ENCODE measurements at places on chromosomes 3 and 15. TPM values are rescaled to one million over a fixed set of nuclear protein-coding genes. Genes with fewer than 3 reads are reported as not detected.

- no peak for DNase-seq
These were observed 64.3 kb downstream of the NCEH1 start for GRCh38 chr3:172646439-172647015.

- no peak for DNase-seq
These were observed 56.7 kb downstream of the MYO1E start for GRCh38 chr15:59315914-59316451.

Gene SCAANT1
- not detected for total RNA-seq

Gene HIGD2B
- not detected for total RNA-seq

DNA sequence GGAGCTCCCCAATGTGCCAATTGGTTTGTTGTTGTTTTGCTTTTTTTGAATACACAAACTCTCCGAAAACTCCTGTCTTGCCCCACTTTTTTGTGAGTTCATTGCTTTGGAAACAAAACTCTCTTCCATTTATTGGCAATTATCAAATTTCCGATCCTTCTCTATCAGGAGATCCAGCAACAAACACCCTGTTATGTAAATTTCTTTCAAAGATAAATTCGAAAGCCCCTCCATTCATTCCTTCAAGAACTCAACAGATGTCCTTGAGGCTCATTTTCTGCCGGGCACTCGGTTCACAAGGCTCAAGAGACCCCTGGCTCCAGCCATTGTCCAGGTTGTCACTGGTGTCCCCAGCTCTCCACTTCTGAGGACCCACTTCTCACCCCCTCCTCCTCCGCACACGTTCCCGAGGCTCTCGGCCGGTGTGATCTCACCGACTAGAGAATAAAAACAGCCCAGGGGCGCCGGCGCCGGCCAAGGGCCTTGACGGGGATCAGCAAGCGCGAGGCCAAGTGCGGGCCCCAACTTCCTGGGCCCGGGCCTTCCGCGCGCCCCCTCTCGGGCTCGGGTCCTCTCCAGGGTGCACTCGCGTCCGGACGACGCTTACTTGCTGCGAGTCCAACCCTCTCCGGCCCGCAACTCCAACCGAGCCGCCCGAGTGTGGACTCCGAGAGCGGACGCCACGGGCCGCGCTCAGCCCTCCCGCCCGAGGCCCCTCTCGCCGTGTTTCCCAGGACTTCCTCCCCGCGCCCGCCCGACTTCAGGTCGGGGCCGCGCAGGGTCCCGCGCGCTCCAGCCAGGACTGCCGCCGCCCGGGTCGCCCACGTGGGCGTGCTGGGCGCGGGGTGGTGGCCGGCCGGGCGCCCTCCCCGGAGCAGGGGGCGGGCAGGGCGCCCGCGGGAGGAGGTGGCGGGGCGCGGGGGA lies 533 bp upstream of the SMAD3 start:
- DNase-seq, result peak; percentile 63

GRCh38 chr15:81189583-81190283 lies 6.9 kb upstream of the IL16 start:
- peak; percentile 77 for DNase-seq

Gene SPG21
- total RNA-seq, result 47.2 TPM

GRCh38 chr15:69491038-69491505 lies 38.5 kb downstream of the RPLP1 start:
- peak; percentile 48 for DNase-seq

DNA sequence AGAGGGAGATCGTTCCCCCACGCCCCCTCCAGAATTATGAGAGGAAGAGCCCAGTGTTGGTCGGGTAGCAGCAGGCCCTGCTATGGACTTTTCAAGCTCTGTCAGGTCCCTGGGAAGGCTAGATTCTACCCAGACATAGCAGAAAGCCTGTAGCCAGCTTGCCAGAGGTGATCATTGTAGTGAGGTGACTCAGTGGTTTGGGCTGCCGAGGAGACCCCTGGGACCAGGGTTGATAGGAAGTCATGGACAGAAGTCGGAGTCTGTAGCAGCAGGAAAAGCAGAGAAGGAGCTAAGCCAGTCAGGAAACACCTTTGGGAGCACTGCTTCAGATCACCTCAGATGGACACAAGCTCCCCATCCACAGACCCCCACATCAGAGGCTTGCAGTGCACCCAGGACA lies 67.7 kb downstream of the CCNL1 start:
- DNase-seq, result no peak

DNA sequence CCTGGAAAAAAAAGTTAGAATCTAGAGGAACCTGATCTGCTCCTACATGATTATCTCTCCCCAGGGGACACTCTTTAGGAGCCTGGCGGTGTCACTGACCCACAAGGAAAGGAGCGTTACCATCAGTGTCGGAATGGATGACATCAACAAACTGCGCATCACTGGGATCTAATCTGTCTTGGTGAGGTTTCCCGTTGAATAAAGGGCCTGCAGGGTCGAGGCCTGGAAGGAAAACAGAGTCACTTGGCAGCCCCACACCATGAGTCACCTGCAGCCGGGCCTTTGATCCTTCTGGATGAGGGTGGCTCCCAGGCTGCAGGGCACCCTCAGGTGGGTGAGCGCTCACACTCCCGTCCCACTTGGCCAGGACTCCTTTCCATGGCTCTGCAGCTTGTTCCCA lies 25.0 kb downstream of the LIPH start:
- no peak for DNase-seq

DNA sequence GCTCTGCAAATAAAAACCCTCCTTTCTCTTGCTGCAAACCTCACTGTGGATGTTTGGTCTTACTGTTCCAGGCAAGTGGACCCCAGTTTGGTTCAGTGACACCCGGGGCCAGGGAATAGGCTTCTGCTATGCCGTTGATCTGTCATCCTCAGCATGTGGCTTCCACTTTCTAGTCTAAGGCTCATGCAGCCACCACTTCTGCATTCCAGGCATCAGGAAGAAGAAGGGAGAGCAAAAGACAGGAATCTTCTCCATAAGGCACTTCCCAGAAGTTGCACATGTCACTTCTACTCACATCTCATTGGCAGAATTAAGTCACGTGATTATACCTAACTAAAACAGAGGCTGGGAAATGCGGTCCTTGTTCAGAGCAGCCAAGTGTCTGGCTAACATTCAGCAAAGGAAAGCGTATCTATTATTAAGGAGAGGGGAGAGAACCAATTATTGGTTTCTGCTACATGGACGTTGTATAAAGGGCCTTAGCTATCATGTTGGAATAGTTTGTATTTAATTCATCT lies 173.6 kb upstream of the PFN2 start:
- no peak for DNase-seq

DNA sequence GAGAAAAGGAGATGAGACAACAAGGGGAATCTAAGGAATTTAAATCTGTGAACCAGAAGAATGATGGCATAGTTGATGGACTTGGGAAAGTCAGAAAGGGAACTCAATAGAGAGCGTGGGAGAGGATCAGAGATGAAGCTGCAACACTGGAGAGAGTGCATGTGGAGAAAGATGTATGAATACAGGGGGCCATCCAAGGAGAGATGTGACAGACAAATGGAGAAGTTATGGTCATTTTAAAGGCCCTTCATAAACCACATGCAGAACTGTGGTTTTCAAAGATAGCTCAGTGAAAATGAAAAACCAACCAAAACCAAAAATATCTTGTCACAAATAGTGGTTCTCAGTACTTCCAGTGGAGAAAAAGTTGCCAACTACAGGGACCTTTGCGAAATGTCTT lies 265.2 kb downstream of the SUCLG2 start:
- no peak for DNase-seq

Gene GABRB3
- 2.4 TPM for total RNA-seq

DNA sequence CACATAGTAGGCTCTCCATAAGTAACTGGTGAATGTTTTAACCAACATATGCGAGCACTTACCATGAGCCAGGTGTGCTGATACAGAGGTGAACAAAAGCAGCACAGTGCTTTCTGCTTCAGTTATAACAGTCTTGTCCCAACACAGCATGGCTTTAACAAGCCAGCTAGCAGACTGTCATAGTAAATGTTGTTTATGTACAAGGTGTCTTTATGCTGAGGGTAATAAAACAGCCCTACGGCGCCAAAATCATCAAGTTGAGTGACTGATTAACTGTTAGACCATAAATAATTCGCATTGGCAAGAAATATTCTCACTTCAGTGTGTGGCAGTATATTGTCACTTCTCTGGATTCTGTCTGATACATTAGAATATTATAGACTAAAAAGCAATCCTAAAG lies 646.0 kb upstream of the CFAP20DC start:
- DNase-seq, result no peak

DNA sequence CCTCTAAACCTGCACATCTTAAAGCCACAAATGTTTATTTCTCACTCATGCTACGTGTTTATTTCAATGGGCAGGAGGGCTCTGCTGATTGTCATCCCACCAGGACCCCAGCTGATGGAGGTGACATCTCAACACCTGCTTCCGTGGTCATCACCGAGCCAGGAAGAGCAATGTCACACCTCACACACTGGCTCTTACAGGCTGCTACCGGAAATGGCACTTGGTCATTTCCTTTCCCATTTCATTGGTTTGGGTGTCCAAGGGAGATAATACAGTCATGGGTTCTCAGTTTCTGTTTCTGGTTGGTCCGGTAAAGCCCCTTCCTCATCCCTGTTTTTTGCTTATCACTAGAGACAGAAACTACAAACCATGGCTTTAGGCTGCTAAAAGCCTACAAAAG lies 41.9 kb downstream of the ABHD2 start:
- no peak for DNase-seq

Gene LIPH
- 0.44 TPM for total RNA-seq

- no peak for DNase-seq
These were observed 61.0 kb upstream of the RYK start for GRCh38 chr3:134311693-134312071.

GRCh38 chr3:126658584-126658983 lies 3.7 kb upstream of the TXNRD3 start:
- no peak for DNase-seq

DNA sequence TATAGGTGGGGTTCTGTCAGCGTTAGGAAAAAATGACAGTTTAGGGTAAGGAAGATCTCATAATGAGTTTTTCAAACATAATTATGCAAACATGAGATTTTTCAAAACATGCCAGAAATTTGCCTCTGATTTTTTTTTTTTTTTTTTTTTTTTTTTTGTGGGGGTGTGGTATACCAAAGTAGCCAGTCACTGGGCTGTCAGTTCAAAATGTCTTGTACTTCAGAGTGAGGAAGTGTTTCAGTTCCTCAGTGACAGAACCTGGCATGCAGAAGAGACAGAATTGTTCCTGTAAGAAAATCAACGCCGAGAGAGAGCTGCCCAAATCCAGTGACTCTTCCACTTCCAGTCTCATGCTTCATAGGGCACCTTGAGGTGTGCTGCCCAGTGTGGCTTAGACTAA lies 9.7 kb downstream of the NCBP2 start:
- DNase-seq, result no peak

Gene GP5
- total RNA-seq, result not detected

Gene MITF
- 81.9 TPM for total RNA-seq

DNA sequence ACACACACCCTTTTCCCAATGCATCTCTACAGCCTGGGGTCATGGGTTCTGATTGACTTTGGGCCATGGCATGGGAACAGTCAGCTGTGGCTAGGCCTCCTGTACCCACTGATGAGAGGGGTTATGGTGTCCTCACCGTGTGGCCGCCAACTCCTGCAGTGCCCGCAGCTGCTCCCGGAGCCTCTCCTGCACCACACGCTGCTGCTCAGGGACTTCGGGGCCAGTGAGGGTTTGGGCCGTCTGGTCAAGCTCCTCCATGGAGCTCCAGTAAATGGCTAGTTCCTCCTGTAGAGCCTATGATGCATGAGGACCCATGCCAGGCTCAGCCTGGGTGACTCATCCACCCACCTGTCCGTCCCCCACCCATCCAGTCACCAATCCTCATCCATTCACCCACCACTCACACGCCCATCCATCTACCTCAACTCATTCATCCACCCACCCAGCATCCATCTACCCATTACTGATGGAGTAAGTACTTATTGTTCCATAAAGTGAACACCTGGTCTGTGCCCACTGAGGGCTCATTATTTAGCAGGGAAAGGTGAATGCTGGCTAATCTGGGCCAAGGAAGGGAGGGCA lies 21.6 kb downstream of the SPTBN5 start:
- DNase-seq, result no peak

DNA sequence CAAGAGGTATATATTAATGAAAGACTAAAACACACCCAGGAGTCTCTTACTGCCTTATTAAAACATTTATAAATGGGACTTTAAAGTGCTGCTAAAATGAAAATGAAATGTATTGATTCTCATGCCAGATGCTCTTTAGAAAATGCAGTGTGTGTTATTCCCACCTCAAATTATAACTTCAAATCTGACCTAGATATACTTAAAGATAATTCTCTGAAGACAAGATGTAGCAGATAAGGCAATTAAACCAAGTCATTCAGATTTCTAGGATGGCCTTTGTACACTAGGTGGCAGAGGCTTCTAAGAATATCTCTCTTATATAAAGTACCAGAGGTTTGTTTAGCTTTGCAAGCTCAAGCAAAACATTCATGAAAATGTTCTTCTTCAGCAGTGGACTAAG lies 26.9 kb upstream of the GOLGA8B start:
- DNase-seq, result no peak

GRCh38 chr3:27591312-27592210 lies 107.4 kb upstream of the SLC4A7 start:
- DNase-seq, result no peak

- no peak for DNase-seq
These were observed 125.0 kb downstream of the CHST2 start for GRCh38 chr3:143244516-143245063.

DNA sequence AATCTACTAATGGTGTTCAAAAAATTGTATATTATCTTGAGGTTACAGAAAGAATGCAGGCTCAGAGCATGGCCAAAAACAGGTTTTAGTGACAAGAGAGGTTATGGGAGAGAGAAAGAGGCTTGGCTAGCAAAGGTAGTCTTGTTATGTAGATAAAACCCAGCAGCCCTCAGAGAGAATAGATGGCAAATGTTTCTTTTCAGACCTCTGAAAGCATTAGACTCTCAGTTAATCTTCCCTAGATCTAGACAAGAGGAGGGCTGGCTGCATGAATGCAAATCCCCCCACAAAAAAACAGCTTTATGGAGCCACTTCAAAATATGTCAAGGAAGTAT lies 62.2 kb downstream of the OSTN start:
- DNase-seq, result no peak

Gene C3orf20
- not detected for total RNA-seq

Data from left ventricle myocardium inferior (tissue), 1 donor.